ENCODE measurements at places on chromosomes 7 and 10.

DNA sequence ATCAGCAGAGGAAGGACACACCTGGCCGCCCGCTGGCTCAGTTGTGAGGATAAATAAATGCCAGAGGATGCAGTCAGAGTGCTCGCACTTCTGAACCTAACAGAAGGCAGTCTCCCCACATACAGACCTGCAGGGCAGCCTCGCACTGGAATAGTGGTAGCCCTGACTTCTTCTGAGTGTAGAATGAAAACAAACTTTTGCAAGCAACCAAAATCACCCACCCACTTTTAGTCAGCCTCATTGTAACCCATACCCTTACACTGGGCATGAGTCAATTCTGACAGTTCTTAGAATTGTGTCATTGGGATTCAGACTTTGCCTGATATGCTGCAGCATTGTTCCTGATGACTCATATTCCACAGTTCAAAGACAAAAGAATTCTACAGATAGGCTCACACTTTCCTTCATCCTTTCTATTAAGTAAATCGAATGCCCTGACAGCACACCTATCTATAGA is 167.0 kb upstream of the CDK1 start:
- DNase-seq, result no peak

- no peak for DNase-seq
These were observed 88.7 kb downstream of the TMEM168 start for GRCh38 chr7:112701456-112701855.

GRCh38 chr10:110512461-110513187 is 14.9 kb downstream of the DUSP5 start:
- peak; percentile 49 for DNase-seq

GRCh38 chr7:46229409-46229808 is 308.3 kb upstream of the IGFBP3 start:
- DNase-seq, result no peak

GRCh38 chr7:123051916-123052315 is 56.4 kb upstream of the TAS2R16 start:
- no peak for DNase-seq

- no peak for DNase-seq
These were observed 17.2 kb upstream of the GATA3 start for GRCh38 chr10:8037199-8037801.

DNA sequence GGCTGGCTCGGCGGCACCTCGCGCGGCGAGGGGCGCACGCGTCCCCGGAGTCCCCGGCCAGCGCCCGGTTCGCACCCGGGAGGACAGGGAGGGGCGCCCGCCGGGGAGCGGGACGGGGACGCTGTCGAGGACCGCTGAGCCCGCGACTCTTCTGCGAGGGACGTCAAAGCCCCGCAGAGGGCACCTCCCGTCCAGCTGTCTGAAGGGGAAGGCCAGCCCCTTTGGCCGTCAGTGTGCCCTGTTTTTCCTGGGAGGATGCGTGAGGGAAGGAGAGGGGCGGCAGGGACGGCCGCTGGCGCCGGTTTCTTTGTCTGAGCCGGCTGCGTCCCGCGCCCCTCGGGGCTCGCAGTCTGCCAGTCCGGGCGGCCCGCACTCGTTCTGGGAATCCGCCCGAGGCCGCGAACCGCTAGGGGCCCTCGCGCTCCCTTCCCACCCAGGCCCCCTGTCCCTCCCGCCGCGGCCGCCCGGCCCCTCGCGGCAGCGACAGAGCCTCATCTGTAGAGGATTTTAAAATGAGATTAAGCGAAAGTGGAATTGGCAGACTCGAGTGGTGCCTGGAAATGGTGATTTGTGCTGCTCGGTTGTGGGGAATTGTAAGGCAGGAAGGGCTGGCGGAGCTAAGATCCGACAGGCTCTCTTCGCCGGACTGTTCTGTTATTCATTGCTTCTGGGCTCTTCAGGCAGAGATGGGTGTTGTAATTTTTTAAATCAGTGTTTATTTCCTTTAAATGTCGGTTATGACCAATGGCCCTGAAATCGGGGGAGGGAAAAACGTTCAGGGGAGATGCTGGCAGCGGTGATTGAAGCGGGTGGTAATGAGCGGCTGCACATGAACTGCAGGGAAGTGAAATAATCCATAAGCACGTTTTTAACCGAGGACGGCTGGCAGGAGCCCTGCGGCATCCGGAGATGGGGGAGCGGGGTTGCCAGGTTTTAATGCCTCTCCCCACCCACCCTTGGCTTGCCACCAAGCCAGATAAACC is 618 bp upstream of the RELN start:
- DNase-seq, result no peak

- DNase-seq, result no peak
These were observed 252.4 kb upstream of the GHITM start for GRCh38 chr10:83886871-83887270.

- DNase-seq, result no peak
These were observed 220.8 kb upstream of the PHYHIPL start for GRCh38 chr10:58955615-58956014.

DNA sequence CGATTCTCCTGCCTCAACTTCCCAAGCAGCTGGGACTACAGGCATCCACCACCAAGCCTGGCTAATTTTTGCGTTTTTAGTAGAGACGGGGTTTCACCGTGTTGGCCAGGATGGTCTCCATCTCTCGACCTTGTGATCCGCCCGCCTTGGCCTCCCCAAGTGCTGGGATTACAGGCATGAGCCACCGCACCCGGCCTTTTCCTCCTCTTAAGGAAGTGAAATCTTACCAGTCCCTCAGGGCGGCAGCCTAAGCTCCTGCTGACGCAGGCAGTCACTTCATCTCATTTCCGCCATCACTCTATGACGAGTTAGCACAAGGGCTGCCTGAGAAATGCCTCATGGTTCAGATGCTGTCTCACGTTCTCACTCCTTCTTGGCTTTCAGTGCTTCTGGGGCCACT is 246.0 kb upstream of the SHH start:
- DNase-seq, result no peak

DNA sequence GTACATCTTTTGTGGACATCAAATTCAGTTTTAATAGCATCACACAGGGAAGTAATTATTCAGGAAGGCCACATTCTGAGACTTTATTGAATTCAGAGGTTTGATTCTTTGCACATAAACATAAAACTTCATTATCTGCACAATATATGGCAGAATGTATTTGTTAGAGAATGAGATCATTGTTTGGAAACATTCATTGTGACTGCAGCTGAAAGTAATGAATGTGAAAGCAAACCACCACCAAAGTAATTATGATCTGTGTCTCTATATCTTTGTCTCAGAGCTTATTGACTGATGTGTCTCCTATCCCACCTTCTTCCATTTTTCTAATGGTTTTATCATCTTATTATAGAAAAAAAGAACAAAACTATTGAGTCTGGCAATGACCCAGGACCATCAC is 340.9 kb upstream of the PCDH15 start:
- no peak for DNase-seq

- DNase-seq, result no peak
These were observed 42.2 kb downstream of the ACSM6 start for GRCh38 chr10:95236068-95236903.

DNA sequence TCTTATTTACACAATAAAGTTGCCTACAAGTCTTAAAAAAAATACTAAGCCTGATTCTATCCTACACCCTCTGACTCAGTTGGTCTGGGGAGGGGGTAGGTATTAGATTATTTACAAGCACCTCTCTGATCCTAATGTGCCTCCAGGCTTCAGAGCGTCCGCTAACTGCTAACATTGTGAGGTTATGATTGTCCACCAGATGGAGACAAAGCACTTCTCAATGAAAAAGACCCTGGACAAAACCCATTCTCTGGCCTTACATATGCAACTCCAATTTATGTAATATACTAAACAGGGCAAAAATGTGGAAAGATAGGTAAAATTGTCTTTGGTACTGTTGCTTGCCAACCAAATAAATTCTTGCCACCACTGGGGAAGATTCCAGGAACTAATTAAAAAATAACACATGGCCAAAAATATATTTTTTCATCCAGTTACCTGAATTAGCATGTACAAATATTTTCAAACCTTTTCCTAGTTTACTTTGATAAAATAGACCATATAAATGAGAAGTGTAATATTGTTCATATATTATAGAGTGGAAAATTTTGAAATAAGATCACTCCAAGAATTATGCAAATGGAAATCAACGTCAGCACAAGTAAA is 92.4 kb downstream of the KIF20B start:
- no peak for DNase-seq

- no peak for DNase-seq
These were observed 165.2 kb downstream of the RELN start for GRCh38 chr7:103824251-103824650.

DNA sequence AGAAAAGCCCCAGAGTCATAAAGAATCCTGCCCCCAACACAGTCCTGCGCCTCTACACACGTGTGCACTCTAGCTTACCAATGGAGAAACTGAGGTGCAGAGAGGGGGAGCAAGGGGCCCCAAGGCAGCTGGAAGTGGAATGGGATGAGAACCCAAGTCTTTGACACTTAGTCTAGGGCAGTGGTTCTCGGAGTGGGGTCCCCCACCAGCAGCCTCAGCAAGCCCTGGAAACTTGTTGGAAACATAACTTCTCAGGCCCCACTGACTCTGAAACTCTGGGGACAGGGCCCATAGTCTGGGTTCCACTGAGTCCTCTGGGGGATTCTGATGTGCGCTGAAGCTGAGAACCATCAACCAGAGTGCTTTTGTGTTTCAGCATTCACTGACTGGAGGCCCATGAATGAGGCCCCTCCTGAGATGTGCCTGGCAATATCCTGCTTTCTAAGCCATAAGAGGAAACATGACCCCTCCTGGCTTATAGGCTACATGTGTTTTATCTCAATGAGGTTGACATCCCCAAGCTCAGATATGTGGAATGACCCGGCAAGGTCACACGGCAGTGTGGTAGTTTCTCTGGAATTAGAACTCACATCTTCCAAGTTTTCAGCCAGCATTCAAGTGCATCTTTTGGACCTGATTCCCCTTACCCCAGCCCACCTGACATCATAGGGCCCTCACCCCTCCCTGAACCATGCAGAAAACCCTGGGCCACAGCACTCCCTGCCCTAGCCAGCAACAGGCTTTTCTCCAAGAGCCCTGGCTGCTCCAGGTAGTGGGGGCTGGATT is 147.3 kb upstream of the PCBD1 start:
- DNase-seq, result no peak

- no peak for DNase-seq
These were observed 44.8 kb downstream of the MYOF start for GRCh38 chr10:93437086-93437945.

DNA sequence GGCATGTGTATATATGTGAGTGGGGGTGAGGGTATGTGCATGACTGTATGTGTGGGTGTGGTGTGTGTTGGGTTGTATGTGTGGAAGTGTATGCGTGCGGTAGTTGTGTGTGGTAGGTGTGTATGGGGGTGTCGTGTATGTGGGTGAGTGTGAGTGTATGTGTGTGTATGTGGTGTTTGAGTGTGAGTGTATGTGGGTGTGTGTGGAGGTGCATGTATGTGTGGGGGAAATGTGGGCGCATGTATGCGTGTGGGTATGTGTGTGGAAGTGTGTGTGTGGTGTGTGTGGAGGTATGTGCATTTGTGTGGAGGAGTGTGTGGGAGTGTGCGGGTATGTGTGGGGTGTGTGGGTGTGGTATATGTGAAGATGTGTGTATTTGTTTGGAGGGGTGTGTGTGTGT is 269.5 kb downstream of the GPR158 start:
- DNase-seq, result no peak

GRCh38 chr7:44156453-44157010 is 15.4 kb upstream of the MYL7 start:
- DNase-seq, result no peak
